ACHN (cell line): ENCODE measurements at places on chromosomes 1 and 21.

- DNase-seq = no peak
Measured at GRCh38 chr1:23795676-23796465, 4.7 kb downstream of the GALE start.

- no peak for DNase-seq
Measured at GRCh38 chr1:91696321-91696720, 189.6 kb downstream of the TGFBR3 start.

GRCh38 chr1:151920149-151920548 lies 10.8 kb upstream of the THEM4 start:
- no peak for DNase-seq

- no peak for DNase-seq
Measured at GRCh38 chr1:167683226-167683625, 38.6 kb upstream of the MPZL1 start.

GRCh38 chr1:147892731-147893214 lies 9.8 kb upstream of the GJA8 start:
- peak; percentile 63 for DNase-seq

DNA sequence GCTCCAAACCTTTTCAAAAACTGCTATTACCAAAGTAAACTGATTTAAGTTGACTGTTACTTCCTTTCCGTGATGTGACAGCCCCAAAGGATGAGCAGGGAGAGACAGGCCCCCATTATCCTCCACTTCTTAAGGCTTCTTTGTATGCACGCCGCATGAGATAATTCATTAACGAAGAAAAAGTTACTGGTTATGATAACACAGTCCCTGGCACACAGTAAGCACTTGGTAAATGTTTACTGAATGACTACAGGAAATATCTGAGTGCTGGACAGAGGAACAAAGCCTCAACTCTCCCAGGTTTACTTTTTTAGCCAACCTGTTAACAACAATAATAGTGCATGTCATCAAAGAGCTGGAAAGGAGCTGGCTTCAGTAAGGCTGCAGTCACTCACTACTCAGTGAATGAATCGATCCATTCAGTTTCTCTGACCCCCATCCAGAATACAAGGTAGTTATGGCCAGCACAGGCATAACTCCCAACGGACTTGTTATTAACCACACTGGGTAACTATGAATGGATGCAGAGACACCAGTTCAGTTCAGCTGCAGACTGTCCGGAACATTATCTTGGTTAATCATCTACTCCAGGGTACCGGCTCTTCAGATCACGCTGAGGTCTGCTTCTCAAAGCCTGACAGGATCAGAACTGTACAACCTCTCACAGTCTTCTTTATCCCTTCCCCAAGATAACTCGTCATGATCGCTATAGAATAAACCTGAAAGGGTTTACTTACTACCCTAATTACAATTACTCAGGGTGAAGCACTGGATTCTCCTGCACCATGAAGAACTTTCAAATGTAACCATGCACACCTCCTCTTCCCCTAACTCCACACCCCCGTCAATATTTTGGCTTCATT lies 58.3 kb downstream of the TGFBR3 start:
- DNase-seq = peak; percentile 79

DNA sequence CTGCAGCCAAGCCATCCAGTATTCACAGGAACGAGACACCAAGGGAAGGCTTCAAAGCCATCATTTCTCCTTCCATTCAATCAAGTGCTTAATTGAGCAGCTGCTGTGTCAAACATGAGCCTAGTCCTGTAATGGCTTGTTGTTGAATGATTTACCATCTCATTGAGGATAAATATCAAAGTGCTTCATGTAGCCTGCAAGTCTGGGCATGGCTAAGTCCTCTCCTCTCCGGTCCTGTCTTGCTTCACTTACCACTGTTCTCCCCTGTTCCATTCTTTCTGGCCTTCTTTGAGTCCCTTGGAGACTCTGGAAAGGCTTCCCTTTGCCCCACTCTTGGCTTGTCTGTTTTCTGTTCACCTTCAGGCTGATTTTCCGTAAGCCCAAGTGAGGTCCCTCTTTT lies 279.8 kb downstream of the PBX1 start:
- DNase-seq = no peak

GRCh38 chr1:202061055-202061454 lies 50.7 kb downstream of the ELF3 start:
- no peak for DNase-seq

DNA sequence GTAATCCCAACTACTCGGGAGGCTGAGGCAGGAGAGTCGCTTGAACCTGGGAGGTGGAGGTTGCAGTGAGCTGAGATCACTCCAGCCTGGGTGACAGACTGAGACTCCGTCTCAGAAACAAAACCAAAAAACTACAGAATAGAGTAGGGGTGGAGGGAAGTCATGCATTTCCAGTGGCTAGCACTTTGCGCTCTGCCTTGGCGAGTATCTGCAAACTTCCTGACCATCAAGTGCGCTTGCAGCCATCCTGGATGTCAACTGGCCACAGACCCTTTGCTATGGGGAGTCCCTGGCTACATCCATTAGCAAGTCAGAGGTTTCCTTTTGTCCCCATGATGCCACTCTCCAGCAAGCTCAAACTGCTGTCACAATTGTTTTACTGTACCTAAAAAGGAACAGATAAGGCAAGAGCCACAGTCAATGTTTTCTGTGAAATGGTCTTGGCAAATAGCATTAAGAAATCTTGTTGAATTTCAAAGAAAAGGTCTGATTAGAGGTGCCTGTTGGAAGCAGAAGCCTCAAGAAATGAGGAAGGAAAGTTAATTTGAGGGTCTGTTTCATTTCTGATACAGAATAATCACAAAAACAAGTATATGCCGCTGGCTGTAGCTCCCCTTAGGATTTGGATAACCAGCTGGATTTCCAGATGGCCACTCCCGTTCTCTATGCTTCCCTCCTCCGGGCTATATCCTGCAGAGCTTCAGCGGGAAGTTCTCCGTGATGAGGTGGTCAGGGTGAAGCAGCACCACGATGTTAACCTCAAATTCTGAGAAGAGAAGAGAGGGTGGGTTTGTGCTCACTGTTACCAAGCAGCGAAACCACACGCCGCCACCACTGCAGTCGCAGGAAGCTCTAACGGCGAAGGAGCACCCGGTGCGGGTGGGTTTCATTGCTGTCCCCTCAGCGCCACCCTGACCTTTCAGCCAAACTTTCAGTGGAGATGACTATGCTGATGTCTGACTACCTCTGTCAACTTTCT lies 42.0 kb downstream of the VPS26C start:
- DNase-seq = no peak

- DNase-seq = no peak
Measured at GRCh38 chr1:27350663-27351540, 9.1 kb downstream of the SYTL1 start.

- peak; percentile 56 for DNase-seq
Measured at GRCh38 chr1:8889925-8890785, 11.7 kb upstream of the ENO1 start.

DNA sequence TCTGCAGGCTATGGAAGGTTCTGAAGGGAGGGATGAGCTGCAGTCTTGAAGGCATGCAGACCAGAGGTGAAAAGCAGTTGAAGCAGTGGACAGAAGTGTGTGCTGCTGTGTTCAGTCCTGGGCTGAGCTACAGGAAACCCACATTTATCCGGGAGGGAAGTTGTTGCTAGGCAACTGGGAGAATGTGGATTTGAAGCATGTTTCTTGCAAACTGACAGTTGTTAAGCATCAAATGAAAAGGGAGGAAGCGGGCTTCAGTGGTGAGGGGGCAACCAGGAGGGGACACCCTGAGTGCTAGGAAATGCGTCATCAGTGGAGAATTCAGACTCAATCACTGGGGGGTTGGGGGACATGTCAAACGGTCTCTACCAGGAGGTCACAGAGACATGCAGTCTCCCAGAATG lies 28.7 kb downstream of the ABCA4 start:
- no peak for DNase-seq

GRCh38 chr1:221712198-221712684 lies 29.6 kb downstream of the DUSP10 start:
- no peak for DNase-seq

DNA sequence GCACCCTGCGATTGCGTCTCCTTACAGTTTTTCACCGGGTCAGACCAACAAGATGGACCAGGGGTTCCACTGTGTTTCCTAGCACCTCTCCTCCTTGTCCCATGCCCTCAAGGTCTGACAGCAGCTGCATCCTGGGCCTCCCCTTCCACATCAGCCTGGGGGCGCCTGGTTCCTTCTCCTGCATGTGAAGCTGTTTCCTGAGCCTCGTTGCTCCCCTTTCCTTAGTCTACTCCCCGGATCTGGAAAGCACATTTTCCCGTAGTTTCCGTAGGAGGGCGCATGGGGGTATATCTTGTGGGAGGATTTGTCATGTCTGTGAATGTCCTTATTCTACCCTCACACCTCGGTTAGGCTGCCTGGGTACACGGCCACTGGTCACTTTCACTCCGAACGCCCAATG lies 6.1 kb downstream of the PRDM15 start:
- DNase-seq = no peak

GRCh38 chr1:29197590-29197924 lies 15.9 kb upstream of the SRSF4 start:
- DNase-seq = peak; percentile 51

GRCh38 chr1:51666478-51666877 lies 49.6 kb downstream of the OSBPL9 start:
- DNase-seq = no peak

GRCh38 chr1:24961961-24962861 lies 32.1 kb upstream of the RUNX3 start:
- no peak for DNase-seq

DNA sequence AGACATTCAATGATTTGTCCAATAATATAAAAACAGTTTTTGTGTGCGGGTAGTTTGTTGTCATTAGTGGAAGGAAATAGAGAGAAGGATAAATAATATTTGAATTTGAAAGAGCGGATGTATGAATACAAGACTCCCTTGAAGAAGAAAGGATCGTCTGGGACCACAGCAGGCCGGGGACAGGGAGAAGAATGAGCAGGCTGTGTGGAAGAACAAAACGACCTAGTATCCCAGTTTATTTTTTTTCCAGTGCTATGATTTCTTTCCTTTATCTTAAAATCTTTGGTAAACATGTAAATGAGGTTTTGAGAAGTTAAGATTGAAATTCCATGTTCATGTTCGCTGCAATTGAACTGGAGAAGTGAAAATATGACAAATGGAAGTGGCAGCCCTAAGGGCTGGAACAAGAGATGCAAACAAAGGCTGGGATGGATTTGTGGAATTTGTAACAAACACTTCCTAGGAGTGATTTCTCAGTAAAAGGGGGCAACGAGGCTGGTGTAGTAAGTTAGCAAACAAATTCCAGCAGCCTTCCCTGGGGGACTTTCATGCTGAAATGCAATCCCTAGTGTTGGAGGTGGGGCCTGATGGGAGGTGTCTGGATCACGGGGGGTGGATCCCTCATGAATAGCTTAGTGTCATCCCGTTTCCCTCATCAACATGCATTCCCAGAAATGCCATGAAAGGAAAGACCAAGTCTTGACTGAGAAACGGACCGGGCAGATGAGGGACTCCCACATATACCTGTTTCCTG lies 10.2 kb upstream of the IFI16 start:
- DNase-seq = peak; percentile 87

DNA sequence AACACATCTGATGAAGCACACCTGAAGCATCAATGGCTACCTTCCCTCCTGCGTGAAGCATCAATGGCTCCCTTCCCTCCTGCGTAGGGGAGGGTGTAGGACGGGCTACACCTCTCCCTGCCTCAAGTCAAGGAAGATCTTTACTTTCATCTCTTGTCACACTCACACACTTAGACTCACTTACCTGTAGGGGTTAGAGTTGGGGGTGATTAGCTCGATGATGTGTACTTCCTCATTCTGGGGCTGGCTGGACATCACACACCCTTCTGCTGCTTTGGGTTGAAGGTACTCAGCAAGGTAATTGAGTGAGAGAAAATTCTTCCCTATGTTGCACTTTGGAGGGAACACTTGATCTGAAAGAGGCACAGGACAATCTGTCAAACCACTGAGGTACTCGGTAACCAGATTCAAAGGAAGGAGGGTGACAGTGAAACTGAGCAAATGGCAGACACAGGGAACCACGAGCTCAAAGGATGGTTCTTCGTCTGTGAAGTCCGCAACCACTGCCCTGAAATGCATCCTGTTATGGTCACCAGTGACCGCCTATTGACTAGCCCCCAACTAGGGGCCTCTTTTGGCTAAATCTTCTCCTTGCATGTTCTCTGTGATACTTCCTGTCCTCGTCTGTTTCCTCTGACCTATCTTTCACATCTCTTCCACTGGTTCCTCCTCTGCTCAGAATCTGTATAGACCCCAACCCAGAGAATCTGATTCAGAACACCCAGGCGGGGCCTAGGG lies 156.2 kb downstream of the TGFBR3 start:
- DNase-seq = no peak

GRCh38 chr1:106526650-106527049 lies 529.8 kb upstream of the PRMT6 start:
- peak; percentile 50 for DNase-seq

- no peak for DNase-seq
Measured at GRCh38 chr21:16554503-16554902, 824.7 kb downstream of the USP25 start.

DNA sequence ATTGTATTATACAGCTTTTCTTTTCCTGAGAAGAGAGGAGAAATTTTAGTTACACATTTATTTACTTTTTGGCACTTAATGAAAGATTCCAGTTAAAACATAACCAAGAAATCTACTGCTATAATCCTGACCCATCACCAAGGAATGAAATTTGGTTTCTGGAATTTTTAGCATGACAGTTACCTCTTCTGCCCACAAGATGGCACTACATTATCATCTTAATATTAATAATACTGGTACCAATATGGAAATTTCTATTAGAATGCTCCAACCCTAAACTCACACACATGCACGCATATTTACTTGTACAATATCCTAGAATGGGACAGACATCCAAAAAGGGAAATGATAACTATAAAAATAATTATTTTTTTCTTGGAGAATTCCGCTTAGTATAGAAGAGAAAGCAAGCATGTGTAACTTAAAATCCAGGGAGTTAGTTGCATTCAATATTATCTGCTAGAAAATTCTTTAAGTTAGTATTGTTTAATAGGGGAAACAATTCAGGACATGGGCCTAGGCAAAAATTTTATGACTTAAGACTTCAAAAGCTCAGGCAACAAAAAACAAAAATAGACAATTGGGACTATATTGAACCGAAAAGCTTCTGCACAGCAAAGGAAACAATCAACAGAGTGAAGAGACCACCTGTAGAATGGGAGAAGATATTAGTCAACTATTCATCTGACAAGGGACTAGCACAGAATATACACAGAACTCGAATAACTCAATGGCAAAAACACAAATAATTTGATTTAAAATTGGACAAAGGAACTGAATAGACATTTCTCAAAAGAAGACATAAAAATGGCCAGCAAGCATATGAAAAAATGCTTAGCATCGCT lies 37.4 kb downstream of the MAP3K21 start:
- peak; percentile 88 for DNase-seq

- peak; percentile 40 for DNase-seq
Measured at GRCh38 chr1:175481126-175482070, 262.0 kb downstream of the TNR start.

GRCh38 chr1:163408262-163408661 lies 86.5 kb downstream of the NUF2 start:
- DNase-seq = no peak
